Skeletal muscle cell (primary cell): ENCODE measurements at places on chromosomes 16 and 17.

- no peak for DNase-seq
Measured at GRCh38 chr17:78112518-78113471, 15.8 kb downstream of the TMC6 start.

DNA sequence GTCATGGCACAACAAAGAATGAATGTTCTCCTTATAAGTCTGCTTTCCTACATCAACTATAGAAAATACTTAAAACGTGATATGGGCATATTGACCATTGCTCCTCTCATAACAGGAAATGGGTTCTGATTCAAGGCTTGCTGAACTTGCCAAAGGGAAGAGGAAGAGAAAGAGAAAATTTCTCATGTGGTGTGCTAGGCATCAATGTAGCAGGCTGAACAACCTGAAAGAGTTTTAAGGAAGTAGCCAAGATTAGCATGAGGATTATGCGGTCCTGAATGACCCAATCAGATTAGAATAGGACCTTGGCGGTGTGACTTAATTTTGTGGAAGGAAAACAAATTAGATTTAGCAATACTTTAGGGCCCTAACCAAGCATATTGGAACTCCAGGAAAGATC lies 617.7 kb upstream of the CDH11 start:
- no peak for DNase-seq

DNA sequence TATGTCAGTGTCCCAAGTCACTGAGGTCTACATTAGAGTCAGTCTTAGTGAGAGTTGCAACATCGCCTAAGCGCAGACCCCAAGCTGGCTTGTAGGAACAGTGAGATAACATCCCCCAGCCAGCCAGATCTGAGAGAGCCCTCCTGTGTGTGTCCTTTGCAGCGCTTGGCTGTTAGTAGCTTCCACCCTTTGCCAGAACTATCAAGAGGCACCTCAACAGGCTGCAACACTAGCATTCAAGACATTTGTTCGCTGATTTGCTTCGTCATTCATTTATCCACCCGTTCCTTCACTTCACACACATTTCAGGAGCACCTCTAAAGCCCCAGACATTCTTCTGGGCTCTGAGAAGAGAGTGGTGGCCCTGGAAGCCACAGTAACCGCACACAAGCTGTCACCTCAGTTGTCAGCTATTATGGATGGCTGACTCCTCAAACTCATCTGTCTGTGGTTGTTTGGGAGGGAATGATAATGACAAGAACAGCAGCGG lies 289.6 kb downstream of the WWOX start:
- DNase-seq: no peak

DNA sequence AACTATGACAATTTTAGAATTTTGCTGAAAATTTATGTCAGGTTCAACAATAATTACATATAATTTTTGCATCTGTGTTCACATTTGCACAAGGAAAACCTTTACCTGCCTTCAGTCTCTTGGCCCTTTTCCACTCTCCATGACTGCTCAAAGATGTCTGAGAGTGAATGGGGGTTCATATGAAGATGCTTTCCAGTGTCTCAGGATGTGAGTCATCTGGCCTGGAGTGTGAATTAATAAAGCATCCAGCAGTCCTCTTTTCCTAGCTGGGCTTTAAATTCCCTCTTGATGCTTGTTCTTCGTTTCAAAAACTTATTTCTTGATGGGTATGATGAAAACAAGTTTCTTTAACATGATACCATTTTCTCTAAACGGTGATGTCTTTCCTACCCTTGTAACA lies 99.9 kb downstream of the CDK5R1 start:
- no peak for DNase-seq

DNA sequence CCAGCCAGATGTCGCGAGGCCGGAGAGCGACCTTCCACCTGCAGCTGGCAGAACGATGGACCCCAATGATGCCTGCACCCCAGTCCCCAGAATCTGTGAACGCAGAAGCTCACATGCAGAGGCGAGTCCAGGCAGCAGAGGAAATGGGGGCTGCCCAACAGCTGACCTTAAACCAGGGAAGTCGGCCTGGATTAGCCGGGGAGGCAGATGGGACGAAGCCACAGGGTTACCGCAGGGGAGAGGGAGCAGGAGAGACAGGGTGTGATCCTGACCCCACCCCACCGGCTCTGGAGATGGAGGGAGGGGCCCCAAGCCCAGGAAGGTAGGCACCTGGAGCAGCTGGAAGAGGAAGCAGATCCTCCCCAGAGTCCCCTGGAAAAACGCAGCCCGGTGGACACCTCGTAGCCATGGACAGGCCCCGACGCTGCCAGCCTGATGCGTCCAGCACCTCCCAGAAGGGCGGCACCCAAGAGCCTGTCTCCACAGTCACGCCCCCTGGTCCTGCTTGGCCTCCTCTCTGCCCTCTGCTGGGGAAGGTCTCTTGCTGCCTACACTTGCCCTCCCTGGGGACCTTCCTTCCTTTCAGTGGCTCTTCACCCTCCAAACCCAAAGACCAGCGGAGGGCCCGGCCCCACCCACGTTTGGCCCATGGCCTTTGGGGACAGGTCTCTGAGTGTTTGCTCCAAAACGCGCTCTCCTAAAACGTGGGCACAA lies 37.3 kb downstream of the PIEZO1 start:
- no peak for DNase-seq

DNA sequence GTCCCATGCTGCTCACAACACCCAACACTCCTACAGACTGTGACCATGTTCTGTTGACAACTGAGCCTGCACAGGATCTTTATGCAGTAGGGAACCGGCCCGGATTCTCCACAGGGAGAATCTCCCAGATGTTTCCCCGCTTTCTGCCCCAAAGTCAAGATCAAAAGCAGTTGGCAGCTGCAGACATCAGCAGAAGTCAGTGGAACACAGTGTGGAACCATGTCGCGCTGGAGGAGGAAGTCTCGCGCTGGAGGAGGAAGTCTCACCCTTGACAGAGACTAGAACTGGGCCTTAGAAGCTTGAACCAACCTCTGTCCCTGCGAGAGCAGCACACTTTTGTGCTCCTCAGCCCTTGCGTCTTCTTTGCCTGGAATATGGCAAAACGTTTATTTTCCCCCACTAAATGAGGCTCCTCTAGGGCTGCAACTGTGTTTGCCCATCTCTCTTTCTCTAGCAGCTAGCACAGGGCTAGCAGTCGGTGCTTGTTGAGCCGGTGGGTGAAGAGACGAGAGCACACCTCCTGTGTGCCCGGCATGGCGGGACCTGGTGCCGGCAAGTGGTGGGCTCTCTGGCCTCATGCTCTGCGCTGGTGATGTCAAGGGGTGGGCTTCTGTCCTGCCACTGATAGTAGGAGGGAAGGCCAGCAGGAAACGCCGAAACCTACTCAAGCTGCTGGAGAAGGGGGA lies 2.1 kb upstream of the MRC2 start:
- DNase-seq: no peak

DNA sequence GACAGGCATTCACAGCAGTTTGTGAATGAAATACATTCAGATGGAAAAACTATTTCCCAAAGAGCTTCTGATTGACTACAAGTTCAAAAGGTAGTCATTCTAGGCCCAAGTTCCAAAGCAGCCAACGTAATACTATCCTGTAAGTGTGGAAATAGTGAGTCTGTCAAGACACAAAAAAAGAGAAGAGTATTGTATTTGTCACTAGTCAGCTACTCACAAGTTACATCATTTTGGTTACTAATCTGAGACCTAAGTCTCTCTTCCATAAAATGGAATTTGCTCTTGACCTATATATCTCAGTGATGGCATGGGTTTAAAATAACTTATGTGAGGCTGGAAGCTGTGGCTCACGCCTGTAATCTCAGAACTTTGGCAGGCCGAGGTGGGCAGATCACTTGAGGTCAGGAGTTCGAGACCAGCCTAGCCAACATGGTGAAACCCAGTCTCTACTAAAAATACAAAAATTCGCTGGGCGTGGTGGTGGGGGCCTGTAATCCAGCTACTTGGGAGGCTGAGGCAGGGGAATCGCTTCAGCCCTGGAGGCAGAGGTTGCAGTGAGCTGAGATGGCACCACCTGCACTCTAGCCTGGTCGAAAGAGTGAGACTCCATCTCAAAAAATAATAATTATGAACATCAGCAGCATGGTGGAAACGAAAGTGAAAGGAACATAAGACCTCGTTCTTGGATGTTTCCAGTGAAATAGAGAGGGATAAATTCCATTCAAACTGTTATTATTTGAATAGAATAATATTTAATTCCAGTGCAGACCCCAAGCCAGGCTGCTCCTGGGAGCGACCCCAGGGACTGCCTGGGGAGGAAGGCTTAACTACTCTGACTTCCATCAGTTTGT lies 2.9 kb downstream of the CMC2 start:
- no peak for DNase-seq

- no peak for DNase-seq
Measured at GRCh38 chr16:84459941-84460405, 44.5 kb downstream of the MEAK7 start.

- no peak for DNase-seq
Measured at GRCh38 chr17:59914274-59914854, 21.4 kb downstream of the RPS6KB1 start.

- no peak for DNase-seq
Measured at GRCh38 chr17:32271844-32272243, 6.2 kb downstream of the RHBDL3 start.

GRCh38 chr17:62680541-62681052 lies 53.1 kb downstream of the MRC2 start:
- DNase-seq: no peak

DNA sequence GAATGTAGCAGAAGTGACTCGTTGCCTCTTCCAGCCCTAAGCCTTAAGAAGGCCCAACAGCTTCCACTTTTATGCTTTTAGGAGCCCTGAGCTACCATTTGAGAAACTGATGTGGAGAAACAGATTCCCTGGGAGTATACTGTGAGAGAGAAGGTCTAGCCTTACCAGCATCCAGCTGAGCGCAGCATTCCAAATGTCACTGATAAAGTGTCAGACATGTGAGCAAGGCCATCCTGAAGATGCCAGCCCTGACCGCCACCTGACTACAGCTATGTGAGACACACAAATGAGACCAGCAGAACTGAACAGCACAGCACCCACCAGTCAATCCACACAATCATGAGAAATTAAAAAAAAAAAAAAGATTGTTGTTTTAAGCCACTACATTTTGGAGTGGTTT lies 18.6 kb upstream of the MED13 start:
- no peak for DNase-seq

DNA sequence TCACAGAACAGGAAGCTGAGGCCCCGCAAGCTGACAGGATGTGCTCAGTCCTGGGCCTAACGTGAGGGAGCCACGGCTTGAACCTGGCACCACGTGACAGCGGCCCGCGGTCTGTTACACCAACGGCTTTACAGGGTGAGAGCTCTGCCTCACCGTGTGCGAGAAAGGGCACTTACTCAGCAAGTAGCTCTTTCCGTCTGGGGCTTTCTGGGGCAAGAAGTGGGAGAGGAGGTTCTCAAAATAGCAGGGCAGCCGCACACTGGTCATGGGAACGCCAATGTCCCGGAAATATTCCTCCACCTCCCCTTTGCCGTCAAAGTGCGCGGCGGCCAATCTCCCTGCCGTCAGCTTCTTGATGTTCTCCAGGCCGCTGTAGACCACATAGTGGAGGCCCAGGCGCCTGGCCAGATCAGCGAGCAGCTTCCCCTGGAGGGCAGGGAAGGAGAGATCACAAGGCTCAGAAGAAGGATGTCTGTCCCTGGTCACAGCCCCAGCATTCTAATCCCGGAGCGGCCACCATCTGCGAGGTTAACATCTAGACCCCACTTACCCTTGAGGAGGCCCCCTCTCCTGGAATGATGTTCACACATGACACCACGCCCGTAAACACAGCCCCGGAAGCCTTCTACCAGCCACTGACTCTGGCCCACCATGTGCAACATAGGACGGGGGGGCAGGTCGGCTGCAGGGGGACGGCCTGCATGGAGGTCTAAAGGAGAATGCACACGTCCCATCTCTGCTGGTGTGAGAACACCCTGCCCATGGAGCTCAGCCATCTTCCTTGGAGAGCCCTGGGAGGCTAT lies 8.2 kb downstream of the NMRAL1 start:
- DNase-seq: no peak

DNA sequence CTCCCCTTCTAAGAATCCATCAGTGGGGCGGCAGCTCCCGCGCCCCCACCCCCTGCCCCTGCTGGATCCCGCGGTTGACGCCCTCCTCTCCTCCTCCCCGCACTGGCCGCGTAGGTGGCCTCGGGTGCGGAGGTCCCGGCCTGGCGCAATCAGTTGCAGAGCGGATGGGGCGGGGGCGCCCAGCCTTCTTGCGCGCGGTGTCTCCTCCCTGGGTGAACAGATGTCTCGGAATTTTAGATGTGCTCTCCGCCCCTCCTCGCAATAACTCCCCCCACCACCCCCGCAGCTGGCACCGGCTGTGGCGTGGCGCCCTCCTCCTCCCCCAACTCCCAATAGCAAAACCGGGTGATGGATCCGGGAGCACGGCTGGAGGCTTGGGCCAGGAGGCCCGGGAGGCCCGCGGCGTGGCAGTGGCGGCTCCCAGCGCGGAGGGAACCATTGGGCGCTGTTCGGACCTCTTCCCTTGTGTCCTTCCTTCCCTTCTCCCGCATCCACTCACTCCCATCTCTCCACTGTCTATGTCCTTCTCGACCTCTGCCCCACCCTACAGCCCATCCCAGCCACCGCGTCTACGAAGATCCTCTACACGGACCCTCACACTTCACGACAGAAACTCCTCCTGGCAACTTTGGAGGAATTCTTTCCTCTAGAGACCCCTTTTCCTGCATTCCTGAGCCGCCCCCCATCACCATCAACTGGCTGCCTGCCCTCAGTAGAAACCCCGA lies 11.0 kb downstream of the NEUROD2 start:
- no peak for DNase-seq

- no peak for DNase-seq
Measured at GRCh38 chr16:89386306-89387185, 103.8 kb downstream of the ANKRD11 start.

- DNase-seq: no peak
Measured at GRCh38 chr17:29168079-29168758, 12.0 kb downstream of the MYO18A start.

- no peak for DNase-seq
Measured at GRCh38 chr16:77540646-77541045, 105.8 kb upstream of the ADAMTS18 start.

DNA sequence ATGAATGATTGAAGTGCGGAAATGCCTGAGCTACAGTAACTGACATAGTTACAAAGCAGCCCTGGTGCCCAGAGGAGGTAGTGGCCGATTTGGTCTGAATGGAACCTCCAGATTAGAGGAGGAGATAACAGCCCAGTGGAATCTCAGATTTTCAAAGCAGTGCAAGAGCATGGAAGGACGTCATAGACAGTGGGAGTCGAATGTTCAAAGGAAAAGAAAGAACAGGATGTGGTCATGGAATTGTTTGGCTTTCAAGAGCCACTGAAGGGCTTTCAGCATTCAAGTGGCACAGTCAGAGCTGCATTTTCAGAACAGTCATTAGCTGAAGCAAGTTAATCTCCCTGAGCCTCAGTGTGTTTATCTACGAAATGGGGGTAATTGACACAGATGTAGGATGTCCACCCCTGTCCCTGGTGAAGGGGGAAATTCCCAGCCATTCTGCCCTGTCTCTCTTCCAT lies 104.6 kb upstream of the CACNG3 start:
- DNase-seq: no peak

DNA sequence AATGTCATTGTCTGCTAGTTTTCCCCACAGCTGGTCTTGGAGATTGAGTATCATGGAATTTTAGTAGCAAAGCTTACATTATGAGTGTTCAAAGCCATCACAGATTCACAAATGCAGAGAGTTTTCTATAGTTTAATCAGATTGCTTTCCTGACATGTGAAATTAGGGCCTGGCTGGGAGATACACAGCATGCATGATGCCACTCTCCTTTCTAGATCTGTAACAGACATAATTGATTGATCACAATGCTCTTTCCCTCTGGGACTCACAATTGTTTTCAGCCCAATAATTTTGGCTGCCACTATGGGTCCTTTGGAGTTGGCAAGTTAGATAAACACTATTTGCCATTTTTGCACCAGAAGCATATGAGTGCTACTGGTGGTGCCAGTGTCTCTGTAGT lies 132.5 kb downstream of the SPACA3 start:
- no peak for DNase-seq
